ENCODE measurements at places on chromosomes 3 and 15. TPM values are rescaled to one million over a fixed set of nuclear protein-coding genes. Genes with fewer than 3 reads are reported as not detected.

DNA sequence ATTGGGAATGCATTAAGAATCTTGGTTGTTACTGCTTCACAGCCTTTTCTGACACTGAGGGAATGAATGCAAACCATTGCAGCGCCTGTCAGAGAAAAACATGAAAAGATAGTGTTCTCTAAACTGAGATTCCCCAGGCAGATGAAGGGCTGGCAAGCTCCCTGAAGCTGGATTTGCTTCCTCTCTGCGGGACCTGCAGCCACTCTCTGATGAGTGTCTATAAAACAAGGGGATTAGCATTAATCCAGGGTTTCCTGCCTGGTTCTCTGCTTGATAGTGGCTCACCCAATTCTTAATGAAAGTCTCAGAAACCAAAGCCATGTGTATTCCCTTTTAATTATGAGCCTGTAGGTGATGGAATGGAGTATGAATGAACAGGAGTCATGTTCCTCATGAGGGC is 344.3 kb upstream of the UMPS start:
- DNase-seq: no peak

DNA sequence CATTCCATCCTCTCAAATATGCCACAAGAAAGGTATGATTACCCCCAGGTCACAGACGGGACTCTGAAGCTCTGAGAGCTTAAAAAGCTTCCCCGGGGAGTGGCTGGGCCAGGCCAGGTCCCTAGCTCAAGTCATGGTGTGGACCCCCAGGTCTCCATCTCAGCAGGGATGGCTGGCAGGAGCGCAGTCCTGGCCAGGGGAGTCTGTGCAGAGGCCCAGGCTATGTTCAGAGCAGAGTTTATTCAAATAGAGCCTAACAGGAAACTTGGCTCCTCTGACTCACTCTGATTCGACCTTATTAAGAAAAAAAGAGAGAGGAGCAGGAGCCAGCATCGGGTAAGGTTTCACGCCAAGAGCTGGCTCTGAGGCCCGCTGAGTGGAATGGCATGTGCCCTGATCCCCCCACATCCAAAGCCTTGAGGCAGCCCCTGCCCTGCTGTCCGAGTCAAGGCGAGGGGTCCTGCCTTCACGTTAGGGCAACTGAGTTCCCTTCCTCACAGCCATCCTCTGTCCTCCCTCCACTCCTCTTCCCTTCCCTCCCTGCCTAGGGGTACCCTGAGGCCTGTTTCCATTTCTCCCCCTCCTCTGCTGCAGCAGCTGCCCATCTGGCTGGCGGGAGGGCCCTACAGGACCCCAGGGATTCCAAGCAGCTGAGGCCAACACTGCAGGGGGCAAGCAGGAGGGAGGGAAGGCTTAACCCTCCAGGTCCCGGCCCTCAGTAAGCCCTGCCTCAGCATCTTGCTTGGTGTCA is 1.9 kb upstream of the LOXL1 start:
- DNase-seq: no peak

GRCh38 chr3:2920103-2920502 is 190.1 kb downstream of the IL5RA start:
- DNase-seq: no peak

DNA sequence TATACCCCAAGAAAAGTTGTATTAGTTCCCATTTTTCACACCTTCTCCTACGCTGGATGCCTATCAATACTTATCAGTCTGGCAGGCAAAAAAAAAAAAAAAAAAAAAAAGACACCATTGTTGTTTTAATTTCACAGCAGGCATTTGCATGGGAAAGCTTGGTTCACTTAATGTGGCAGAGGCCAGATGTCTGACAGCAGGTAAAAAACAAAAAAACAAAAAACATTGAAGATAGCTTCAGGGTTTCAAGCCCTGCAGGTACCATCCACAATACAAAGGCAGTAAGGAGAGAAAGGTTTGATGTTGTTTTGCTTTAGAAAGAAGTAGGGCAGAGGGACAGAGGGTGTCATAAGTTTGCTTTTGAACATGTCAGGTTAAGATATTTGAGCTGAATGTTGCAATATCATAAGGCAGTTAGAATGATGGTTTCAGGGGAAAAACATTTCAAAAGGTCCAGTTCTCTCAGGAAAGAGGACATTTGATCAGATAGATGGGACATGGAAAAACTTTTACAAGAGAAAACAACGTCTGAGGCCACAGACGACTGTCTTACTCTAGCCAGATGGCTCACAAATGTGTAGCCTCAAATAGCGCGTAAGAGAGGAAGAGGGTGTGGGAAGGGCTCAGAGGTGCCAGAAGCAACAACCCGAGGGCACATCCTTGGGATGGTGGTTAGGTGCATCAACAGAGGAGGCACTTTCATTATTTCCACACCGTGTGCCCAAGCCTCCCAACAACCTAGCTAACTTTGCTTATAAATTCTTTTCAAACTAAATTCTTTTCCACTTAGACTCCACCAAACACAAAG is 25.7 kb downstream of the PCOLCE2 start:
- DNase-seq: no peak

GRCh38 chr3:45670991-45671390 is 18.2 kb upstream of the SACM1L start:
- no peak for DNase-seq

GRCh38 chr3:155217591-155217990 is 75.9 kb downstream of the STRIT1 start:
- no peak for DNase-seq

The MCF2L2 gene
- total RNA-seq: 24.9 TPM

DNA sequence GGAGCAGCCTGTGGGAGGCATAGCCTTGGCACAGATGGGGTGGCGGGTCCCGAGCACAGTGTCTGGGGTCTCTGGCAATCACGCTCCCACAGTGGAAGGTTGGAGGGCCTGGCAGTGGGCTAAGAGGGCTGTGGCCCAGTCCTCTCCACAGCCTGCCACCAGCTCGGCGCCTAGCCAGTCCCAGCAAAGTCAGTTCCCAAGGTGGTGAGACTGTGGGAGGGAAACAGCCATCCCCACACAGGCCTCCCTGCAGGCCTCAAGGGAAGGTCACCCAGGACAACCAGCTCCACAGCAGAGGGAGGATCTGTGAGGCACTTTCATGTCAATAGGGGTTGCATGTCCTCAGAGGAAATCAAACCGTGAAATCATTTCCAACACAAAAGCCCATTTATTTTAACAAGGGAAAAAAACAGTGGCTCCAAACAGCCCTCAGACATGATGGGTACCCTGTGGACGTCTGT is 27.6 kb upstream of the LIMD1 start:
- DNase-seq: no peak

The FBXO40 gene
- total RNA-seq: not detected

DNA sequence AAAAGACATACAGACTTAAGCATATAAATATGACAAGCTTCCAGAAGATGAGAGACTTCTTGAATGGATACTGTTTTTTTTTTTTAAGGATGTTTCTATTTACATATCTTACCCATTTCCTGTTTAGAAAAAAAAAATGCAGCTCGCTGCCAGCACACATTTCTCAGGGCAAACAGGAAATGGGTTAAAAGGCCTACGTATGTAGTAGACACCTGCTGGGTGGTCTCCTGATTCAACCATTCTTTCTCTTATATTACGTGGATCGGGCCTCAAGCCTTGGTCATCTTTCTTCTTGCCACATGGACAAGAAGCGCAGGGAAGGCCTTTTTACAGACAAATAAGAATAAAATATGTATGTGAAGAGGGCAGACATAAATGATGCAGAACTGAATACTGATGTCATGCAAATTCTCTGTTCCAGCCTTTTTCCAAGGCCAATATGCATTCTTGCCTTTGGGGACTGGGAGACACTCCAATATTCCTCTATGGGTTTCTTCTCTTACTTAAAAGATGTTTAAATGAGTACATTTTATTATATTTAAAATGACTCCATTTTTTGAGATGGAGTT is 35.0 kb upstream of the TJP1 start:
- DNase-seq: no peak

DNA sequence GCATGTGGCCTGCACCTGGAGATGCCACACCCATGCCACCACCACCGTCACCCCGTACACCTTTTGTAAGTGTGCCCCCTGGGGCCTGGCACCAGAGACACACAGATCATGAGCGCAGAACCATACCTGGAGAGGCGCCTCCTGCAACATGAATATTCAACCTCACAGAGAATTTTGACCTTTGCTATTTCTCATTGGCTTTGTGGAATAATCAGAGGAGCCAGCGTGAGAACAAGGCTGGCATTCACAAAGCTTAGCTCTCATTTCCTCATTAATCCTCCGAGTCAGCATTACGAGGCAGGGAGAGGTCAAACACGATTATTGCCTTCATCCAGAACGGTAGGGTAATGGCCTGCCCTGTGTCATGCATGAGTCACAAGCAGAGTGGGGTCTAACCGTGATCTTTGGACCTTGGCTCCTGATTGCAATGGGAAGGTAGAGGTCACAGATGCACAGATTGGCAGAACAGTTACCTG is 73.0 kb upstream of the POMGNT2 start:
- no peak for DNase-seq

DNA sequence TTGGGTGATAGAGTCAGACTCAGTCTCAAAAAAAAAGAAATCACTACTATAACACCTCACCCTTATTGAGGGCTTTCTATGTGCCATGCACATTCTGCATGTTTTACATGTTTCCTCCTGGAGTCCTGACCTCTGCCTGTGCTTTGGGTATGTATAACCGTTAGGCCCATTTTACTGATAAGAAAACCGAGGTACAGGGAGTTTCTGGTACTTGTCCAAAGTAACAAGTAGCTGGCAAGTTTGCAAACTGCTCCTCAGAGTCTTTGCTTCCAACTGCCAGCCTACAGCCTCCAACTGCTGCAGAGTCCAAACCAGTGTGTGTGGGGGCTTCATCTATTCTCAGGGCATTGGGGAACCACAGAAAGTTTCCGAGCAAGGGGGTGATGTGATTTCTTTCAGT is 3.7 kb upstream of the GNAI2 start:
- no peak for DNase-seq

- DNase-seq: no peak
Observed at GRCh38 chr15:41798607-41799487, 24.6 kb downstream of the MAPKBP1 start.

The IGSF11 gene
- total RNA-seq: 72.3 TPM

DNA sequence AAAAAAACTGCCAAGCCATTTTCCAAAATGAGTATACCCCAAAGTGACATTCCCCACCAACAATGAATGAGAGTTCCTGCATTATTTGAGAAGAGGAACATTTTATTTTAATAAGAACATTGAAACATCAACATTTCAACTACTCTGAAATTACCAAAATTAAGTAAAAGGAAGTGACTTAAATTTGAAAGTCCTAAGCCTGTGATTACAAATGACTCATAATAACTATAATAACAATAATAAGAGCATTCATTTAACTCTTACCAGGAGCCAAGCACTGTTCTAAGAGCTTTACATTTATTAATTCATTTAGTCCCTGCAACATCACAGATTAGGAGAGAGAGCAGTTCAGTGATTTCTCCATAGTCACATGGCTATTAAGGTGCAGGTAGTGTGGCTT is 32.4 kb downstream of the LRRC28 start:
- no peak for DNase-seq

GRCh38 chr3:161890147-161890625 is 393.6 kb downstream of the OTOL1 start:
- DNase-seq: peak; percentile 5

GRCh38 chr3:194395778-194396538 is 3.1 kb downstream of the GP5 start:
- DNase-seq: no peak
